ENCODE measurements at places on chromosomes 3 and 15.

- no peak for DNase-seq
Observed at GRCh38 chr3:88282528-88283241, 132.9 kb downstream of the C3orf38 start.

- peak; percentile 14 for DNase-seq
Observed at GRCh38 chr3:111314181-111314873, 227.7 kb upstream of the CD96 start.

DNA sequence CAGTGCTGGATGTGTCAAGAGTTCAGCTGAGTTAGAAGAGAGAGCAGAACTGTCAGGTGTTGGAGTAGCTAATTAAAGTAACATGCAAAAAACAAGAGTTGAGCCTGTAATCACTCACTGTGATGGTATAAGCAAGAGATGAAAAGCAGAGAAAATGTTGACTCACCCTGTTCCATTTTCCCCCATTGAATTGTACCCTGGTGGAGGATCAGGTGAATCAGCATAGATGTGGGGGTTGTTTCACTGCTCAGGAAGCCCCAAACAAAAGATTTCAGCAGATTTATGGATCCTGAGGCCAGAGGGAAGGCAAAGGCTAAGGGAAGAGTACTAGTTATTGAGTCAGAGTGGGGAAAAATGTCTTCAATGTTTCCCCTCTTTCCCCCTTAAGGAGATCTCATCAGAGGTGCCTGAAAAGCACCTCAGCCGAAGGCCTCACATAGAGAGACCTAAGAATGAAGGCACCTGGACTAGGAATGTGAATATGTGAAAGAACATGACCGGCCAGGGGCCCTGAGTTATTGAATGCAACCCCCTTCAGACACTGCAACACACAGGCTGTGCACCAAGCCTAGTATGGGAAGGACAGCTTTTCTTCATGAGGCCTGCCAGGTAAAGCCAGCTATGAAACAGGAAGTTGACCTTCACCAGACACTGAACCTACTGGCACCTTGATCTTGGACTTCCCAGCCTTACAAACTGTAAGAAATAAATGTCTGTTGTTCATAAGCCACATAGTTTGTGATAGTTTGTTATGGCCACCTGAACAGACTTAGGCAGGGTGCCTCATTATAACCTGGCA lies 90.1 kb downstream of the TMCO5A start:
- DNase-seq, result no peak

DNA sequence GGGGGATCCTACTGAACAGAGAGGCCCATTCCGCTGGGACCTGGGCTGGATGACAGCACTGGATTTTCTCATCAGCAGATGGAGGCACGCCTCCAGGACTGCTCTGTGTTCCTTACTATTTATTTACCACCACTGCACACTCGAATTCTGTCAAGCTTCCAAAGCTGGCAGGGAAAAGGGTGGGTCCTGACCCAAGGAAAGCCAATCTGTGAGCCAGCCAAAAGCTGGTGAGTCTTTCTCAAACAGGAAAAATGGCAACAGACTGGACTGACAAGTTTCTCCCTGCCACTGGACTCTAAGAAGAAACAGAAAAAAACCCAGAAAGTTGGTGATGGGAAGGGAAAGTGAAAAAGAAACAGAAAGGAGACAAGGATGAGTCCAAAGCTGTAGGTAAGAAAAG lies 37.8 kb downstream of the CD47 start:
- DNase-seq, result no peak

DNA sequence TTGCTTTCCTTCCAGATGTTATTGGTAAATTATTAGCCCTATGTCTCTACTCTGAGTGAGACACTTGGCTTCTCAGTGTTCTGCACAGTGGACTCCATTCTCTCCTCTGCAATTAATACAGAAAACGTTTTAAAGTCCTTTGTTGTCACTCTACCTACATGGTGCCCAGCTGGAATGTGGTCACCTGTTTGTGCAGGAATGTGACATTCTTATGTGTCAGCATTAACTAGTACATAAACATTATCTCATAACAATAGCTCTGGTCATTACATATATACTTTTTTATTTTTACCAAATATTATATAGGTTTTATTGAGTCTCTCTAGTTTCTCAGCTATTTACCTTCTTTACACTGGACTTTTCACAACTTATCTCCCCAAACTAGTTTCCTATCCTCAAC lies 147.0 kb upstream of the KCNMB2 start:
- no peak for DNase-seq

DNA sequence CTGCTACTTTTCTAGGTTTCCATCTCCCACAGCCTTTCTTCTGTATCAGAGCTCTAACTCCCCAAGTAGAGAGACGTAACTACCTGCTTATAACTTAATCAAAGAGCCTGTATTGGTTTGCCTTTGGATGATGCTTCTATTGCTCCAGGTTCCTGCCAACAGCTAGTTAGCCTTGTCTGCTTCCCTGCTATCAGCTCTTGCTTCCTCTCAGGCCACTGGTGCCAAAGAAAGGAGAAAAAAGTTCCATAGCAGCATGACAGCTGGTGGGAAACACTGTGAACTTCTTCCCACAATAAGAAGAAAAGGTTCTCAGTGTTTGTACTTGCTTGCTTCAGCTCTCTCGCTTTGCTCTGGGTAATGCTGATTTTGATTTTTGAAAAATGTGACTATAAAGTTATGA lies 206.6 kb downstream of the GBE1 start:
- DNase-seq, result no peak

GRCh38 chr3:187946163-187946691 lies 201.0 kb upstream of the BCL6 start:
- DNase-seq, result no peak

DNA sequence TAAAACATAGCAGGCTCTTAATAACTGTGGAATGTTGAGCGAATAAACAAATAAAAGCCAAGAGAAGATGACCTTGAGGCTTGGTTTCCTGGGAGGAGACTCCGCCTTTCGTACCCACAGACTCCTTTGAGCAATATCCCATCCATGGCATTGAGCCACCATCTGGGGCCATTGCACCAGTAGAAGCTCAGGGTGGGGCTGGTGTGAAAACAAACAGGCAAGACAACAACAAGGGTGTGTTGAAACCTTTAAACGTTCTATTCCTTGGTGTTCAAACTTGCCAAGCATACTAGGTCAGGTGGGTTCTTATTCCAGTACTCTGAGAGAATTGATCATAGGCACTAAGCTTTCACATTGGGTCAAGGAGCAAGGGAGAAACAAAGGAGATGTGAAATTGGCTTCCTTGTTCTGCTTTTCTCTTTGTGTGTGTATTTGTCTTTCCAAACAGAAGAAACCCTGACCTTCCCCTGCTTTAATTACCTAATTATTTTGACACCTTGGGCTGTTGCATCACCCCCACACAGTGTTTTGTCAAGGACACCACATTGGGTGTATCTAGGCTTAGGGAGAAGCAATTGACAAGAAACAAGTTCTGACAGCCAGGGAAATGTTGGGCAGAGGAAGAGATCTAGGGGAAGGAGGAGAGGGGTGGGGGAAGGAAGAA lies 105.1 kb upstream of the BCL6 start:
- no peak for DNase-seq

DNA sequence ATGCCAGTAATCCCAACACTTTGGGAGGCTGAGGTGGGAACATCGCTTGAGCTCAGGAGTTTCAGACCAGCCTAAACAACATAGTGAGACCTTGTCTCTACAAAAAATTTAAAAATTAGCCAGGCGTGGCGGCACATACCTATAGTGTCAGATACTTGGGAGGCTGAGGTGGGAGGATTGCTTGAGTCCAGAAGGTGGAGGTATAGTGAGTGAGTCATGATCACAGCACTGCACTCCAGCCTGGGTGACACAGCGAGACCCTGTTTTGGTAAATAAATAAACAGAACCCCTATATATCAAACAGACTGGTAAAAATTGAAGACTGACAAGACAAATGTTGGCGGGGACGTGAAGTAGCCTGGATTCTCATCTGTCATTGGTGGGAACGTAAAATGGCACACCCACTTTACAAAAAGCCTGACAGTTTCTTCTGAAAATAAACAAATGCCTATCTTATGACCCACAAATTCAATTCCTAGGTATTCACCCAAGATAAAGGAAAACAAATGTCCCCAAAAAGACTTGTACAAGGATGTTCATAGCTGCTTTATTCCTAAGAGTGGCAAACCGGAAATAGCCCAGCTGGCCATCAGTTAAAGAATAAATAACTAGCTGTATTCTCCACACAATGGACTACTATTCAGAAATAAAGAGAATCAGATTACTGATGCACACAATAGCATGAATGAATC lies 47.0 kb upstream of the GK5 start:
- no peak for DNase-seq

DNA sequence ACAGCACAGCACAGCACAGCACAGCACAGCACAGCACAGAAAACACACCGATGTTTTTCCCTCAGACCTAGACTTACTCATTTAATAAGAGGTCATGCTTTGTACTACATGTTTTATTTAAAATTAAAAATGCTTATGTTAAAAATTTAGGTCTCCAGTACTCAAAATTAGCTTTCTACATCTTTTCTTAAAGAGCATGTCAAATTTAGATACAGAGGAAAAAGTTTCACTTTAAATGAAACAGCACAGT lies 78.7 kb downstream of the CHAC1 start:
- DNase-seq, result no peak

DNA sequence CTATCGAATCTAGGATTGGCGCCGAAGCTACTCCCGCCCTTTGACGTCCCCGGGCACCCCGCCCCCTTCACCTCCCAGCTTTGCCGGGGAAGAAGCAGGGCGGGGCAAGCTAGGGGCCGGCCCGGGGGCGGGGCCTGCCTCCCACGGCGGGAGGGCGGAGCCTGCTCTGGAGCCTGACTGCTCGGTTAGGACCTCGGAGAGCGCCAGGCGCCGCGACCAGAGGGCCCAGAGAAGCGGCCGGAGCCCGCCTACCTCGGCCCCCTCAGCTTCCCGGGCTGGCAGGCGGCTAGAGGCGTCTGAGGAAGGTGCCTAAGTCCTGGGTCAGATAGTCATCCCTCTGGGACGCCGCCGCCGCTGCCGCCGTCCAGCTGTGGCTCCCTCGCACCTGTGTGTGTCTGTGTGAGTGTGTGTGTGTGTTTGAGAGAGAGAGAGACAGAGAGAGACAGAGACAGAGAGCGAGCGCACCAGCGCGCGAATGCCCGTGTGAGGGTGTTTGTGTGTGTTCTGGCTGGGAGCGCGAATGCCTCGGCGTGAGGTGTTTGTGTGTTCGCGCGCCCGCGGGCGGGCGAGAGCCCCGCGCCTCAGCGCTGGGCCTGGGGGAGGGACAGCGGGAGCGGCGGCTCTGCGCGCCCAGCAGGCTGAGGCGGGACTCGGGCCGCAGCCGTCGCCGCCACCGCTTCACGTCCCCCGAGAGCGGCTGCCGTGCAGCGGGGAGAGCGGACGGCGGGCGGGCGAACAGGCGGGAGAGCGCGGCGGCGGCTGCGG lies at the start of gene STXBP5L:
Gene STXBP5L, plus strand, starts transcription at position 176 of the 765 bp plus-strand sequence. CDS start 1,374 bp downstream, outside the sequence.
- peak; percentile 43 for DNase-seq

- no peak for DNase-seq
Observed at GRCh38 chr3:168998792-168999191, 664.7 kb downstream of the MECOM start.

DNA sequence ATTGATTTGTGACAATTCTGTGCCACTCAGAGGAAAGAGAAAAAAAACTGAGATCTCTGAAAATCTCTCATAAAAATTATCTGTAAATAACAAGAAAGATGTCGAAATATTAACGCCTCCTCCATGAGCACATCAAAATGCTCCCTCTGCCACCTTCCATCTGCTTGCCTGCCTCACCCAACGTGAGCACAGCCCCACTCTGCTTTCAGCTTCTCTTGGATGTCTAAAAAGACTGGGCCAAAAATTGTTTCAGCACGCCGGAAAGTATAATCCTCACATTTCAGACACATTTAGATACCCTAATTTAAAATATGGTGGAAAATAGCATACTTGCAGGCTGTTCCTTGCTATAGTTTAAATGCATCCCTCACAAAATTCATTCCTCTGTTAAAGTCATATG lies 57.1 kb downstream of the ERC2 start:
- DNase-seq, result no peak

DNA sequence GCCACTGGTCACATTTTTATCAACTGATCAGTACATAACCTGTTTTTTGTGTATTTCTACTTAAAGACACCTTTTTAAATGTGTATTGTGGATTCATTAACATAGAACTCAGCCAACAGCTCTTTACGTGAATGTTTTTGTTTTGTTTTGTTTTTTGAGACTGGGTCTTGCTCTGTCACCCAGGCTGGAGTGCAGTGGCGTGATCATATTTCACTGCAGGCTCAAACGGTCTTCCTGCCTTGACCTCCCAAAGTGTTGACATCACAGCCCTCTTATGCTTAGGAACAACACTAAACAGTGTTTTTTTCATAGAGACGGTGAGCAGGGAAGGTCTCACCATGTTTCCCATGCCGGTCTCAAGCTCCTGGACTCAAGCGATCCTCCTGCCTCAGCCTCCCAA lies 9.9 kb downstream of the PSMA4 start:
- DNase-seq, result no peak

GRCh38 chr3:49868862-49869466 lies 742 bp downstream of the CAMKV start:
- DNase-seq, result no peak

DNA sequence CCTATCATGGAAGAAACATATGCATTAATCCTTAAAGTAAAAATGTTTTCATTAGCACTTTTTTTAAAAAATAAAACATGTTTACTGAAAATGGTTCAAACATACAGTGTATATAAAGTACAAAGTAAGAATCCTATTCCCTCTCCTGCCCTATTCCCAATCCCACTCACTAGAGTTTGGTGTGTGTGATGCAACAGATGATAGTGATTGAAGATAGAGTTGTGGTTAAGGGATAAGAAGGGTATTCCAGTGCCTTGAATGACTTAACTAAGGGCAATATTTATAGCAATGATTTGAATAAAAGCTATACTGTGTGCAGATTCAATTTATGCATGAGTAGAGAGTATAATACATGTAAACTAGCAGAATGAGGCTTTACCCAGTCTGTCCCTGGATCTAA lies 18.1 kb downstream of the ZNF280D start:
- DNase-seq, result no peak

DNA sequence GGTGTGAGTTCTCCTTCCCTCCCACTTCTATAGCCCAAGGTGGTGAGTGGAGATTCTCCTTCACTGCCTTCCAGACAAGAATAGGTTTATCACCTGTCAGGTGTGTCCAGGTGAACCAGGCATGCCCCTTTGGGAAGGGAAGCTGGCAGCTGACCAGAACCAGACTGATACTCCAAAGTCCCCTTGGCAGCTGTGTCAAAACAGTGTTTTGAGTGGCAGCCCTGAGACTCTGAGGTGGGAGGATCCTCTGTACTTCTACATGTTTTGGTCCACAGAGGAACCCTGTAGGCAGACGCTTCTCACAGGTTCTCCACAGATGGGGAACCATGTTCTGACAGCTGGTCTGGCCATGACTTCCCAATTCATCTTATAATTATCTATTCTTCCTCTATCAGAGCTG lies 30.1 kb downstream of the ISL2 start:
- no peak for DNase-seq

- no peak for DNase-seq
Observed at GRCh38 chr3:96294143-96294542, 520.3 kb upstream of the EPHA6 start.

- no peak for DNase-seq
Observed at GRCh38 chr3:173238091-173238490, 97.1 kb upstream of the SPATA16 start.
